Activated CD4-positive, alpha-beta T cell treated with anti-CD3 and anti-CD28 coated beads, Interleukin-2, amount 50 U/mL, for 16 hours (primary cell): ENCODE measurements at places on chromosomes 13 and 19.

- DNase-seq: no peak
Observed at GRCh38 chr19:30401956-30402355, 29.8 kb downstream of the ZNF536 start.

DNA sequence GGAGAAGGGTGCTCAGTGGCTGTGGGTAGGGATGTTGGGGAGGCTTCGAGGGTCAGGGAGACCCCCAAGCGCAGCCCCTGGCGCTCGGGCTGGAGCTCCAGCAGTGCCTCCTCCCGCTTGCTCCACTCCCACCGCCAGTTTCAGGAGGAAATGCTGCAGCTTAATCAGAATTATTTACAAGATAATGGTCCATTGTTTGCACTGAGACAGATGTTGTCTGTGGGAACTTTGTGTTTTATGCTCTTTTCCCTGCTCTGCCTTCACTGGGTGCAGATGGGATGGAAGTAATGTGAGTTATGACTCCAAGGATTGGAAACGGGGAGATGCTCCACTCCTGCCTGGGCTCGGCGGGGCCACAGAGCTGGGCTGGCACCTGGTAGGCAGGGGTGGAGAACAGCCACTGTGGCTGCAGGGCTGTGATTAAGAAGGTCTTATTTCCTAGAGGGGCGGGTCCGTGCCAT lies 192.4 kb downstream of the ZNF536 start:
- no peak for DNase-seq

- no peak for DNase-seq
Observed at GRCh38 chr19:57165846-57166245, 1.4 kb downstream of the DUXA start.

DNA sequence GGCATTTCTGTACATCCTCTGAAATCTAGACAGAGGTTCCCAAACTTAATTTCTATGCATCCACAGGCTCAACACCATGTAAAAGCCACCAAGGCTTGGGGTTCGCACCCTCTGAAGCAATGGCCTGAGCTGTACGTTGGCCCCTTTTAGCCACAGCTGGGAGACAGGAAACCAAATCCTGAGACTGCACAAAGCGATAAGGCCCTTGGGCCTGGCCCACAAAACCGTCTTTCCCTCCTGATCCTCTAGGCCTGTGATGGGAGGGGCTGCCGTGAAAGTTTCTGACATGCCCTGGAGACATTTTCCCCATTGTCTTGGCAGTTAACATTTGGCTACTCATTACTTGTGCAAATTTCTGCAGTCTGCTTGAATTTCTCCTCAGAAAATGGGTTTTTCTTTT lies 766.4 kb downstream of the GPC5 start:
- DNase-seq: no peak

GRCh38 chr19:4609878-4610511 lies 29.3 kb upstream of the TNFAIP8L1 start:
- no peak for DNase-seq

DNA sequence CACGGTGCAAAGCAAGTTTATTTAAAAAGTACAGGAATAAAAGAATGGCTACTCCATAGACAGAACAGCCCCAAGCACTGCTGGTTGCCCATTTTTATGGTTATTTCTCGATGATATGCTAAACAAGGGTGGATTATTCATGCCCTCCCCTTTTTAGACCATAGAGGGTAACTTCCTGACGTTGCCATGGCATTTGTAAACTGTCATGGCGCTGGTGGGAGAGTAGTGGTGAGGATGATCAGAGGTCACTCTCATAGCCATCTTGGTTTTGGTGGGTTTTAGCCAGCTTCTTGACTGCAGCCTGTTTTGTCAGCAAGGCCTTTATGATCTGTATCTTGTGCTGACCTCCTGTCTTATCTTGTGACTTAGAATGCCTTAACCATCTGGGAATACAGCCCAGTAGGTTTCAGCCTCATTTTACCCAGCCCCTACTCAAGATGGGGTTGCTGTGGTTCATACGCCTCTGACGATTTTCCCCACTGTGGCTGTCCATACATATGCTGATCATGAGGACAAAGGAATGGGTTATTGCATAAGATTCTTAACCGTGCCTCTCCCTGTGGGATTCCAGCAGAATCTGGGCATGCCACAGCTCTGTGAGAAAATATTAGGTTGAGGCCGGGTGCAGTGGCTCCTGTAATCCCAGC lies 36.9 kb upstream of the ZNF507 start:
- DNase-seq: no peak

DNA sequence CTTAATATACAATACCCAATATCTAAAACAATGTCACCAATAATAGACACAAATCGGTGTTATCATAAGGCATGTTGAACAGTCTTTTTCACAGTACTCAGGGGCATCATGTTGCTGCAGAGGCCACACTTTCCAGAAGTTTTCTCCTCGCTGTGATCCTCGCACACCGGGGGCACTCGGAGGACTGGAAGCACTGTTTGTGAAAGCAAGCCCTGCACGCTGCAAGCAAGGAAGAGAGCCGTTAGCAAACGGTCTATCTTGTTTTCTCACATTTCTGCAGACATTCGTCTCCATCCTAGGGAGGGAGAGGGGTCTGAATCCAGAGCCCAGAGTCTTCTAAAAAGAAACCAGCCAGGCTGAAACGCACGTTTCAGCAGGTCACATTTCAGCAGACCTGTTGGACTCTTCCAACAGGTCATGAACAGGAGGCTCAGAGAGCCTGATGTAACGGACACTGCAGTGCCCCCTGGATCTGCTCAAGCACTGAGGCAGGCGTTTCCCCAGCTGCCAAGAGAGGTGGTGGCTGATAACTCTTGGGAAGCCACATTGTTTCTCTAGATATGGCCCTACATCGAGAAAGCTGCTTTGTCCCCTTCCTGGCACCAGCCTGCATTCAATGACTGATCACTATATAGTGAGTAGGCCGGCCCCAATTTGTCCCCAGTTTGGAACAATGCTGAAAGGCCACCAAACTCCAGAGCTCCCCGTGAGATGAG lies 43.6 kb downstream of the RUBCNL start:
- DNase-seq: no peak

- DNase-seq: no peak
Observed at GRCh38 chr13:93270769-93271742, 44.4 kb downstream of the GPC6 start.

- DNase-seq: no peak
Observed at GRCh38 chr19:49398001-49398615, 10.1 kb downstream of the KASH5 start.

DNA sequence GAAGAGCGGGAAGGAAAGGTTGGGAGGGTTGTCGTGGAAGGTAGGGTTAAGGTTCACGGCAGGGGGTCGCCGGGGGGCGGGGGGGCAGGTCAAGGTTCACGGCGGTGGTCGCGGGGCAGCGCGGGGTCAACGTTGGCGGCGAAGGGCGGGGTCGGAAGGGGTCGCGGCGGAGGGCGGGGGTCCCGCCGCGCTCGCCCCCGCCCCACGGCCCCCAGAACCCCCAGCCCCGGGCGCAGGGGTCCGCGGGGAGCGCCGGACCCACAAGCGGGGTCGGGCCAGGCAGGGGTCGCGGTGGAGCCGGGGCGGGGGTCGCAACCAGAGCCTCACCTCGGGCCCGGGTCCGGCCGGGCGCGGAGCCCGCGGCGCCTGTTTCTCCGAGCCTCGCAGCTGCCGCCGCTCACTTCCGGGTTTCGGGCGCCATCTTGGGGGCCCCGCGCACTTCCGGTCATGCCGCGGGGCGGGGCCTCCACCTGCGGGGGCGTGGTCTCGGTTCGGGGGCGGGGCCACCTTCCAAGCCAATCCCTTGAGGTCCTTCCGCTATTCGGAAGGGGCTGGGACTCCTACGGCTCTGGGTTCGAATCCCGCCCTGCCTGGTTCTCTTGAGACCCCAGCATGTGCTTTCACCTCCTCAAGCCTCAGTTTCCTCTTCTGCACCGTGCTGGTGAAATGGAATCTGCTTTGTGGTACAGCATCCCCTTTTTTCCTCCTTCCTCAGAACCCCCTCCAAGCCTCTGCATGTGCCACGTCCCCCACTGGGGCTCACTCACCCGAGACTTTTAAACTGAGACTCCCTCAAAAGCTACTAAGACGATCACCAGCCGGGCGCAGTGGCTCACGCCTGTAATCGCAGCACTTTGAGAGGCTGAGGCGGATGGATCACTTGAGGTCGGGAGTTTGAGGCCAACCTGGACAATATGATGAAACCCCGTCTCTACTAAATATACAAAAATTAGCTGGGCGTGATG lies at the start of gene SBNO2:
TSS of gene SBNO2 (minus strand) at position 424 of the 965 bp plus-strand sequence. CDS start 19,992 bp downstream, outside the sequence.
- peak; percentile 96 for DNase-seq

DNA sequence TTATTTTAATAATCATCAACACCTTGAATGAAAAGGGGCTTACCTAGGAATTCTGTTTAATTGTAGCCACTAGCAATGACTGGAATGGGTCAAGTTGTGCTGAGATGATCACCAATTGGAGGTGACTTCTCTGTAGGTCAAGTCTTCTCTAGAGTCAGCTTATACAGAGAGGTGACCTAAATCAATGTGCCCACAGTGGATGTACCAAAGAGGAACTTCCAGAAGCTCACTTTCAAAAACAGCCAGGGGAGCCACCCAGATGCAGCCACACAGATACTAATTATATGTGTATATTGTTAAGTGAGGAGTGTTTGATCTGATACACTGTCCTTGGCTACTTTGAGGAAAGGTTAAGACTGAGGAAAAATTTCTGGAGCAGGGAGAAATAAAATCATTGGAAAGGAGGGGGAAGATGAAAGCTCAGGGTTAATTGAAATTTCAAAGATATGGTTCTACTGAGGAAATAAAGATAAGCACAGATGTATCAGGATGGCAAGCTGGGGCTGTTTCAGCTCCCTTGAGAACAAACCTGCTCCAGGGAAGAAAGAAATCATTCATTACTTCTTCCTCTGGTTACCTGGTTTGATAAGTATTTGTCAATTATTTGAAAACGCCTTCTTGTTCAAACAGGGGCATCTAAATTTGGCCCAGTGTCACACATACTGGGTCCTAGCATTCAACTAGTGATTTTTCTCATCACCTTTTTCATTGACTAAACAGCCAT lies 5.1 kb downstream of the GPR183 start:
- no peak for DNase-seq

GRCh38 chr13:113272701-113273181 lies 24.3 kb upstream of the LAMP1 start:
- DNase-seq: no peak

DNA sequence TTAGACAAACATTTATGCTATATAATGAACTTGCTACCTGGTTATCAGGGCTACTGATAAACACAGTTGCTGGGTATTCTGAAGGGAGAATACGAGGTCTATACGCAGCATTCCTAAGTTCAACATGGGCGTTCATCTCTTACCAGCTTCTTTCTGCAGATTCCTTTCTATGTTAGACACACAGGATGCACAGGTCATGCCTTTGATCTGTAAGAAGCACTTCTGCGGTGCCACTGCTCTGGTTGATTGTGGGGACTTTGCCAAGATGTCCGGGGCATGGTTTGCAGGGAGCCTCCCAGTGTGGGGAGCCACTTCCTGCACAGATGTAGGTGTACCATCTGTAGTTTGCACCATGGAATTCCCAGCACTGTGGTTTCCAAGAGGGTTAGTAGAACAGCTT lies 40.9 kb downstream of the ATP7B start:
- no peak for DNase-seq

DNA sequence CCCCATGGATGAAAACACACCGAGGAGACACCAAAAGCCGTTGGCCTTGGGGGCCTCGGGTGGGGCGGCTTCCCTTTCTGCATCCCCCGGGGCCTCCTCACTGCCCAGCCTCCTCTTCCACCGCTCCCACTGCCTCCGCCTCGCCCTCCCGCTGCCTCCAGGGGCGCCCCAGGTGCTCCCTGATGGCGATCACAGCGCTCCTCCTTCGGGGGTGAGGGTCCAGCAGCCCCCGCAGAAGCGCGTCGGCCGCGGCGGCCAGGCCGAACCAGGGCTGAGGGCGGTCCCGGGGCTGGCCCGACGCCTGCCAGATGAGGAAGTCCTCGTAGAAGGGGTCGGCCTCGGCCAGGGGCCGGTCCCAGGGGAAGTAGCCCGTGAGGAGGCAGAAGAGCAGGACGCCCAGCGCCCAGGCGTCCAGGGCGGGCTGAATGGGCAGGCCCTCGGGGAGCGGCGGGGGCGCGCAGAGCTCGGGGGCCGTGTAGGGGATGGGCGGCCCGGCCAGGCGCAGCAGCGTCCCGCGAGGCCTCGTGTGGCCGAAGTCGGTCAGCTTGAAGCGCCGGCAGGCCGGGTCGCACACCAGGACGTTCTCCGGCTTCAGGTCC lies 7.2 kb downstream of the SBK2 start:
- no peak for DNase-seq

GRCh38 chr13:57624565-57625435 lies 6.7 kb upstream of the PCDH17 start:
- DNase-seq: peak; percentile 38

DNA sequence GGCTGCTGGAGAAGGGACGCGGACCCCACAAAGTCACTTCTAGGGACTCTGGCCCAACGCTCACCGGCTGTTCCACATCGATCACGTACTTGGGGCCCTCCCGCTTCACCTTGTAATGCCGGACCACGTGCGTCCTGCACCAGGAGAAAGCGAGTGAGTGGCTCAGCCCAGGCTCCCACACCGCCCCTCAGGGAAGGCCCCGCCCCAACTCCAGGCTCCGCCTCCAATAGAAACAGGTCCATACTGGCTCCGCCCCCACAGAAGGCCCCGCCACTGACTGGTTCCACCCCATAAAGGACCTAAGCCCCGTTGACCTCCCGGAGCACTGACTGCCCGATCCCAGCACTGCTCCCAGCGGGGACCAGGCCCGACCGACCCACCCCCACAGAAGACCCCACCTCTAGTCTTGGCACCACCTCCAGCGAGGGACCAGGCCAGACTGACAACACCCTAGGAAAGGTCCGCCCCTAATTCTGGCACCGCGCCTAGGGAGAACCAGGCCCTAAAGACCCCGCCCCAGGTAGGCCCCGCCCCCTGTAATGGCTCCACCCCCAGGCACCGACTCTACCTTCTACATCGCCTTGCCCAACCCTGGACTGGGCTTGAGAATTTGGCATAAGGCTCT lies 11.3 kb downstream of the STAP2 start:
- peak; percentile 76 for DNase-seq

- peak; percentile 65 for DNase-seq
Observed at GRCh38 chr19:7500811-7501450, 12.1 kb upstream of the PEX11G start.

- DNase-seq: no peak
Observed at GRCh38 chr19:36460046-36460445, 29.3 kb downstream of the ZNF566 start.

- no peak for DNase-seq
Observed at GRCh38 chr19:30144802-30145201, 202.8 kb downstream of the URI1 start.

- DNase-seq: peak; percentile 89
Observed at GRCh38 chr19:43624933-43625332, 5.5 kb upstream of the ZNF428 start.

DNA sequence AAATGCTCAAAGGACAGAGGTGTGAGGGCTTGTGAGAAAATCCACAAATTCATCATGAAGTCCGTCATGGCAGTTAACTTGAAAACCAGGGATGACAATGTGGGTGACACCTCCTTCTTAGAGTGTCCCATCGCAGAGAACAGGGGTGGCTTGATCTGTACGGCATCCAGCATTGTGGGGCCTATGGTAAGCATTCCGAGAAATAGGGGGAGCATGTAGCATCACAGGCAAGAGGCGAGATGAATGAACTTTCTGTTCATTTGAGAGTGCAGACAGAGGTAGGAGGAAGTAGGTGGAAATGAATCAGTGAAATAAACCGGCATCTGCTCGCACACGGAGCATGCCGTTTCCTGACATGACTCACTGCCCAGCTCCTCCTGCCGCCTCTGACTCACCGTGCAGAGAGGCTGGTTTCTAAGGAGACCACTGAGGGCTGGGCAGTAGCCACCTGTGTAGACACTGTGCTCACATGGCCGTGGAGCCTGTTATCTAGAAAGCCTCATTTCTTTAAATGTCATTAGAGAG lies 339.0 kb downstream of the RFC3 start:
- peak; percentile 92 for DNase-seq
